ENCODE measurements at places on chromosomes 16 and 17. TPM values are rescaled to one million over a fixed set of nuclear protein-coding genes. Genes with fewer than 3 reads are reported as not detected.

Gene LPO
- total RNA-seq, result not detected

Gene OTOP2
- total RNA-seq, result 0.28 TPM

Gene MYH1
- not detected for total RNA-seq

Gene SGCA
- total RNA-seq, result not detected

Gene PYCARD
- 30.3 TPM for total RNA-seq

Gene SPEM3
- not detected for total RNA-seq

Gene RASL10B
- total RNA-seq, result 0.19 TPM

Gene AANAT
- total RNA-seq, result not detected

Gene TMEM114
- total RNA-seq, result not detected

Gene CDK5RAP3
- 35.3 TPM for total RNA-seq

Gene CDYL2
- total RNA-seq, result 1.3 TPM

Gene NEUROD2
- not detected for total RNA-seq

Gene MNT
- 5.5 TPM for total RNA-seq

Gene LRRC37B
- 13.6 TPM for total RNA-seq

Gene CASKIN1
- 1.4 TPM for total RNA-seq

Gene ZNF319
- total RNA-seq, result 16.5 TPM

Gene FOXC2
- 1.3 TPM for total RNA-seq

Gene TNFRSF13B
- not detected for total RNA-seq

Gene SLC13A2
- not detected for total RNA-seq

Gene CYBA
- total RNA-seq, result 0.35 TPM

Gene CSNK2A2
- total RNA-seq, result 29.3 TPM

Gene PLLP
- 1.1 TPM for total RNA-seq

Gene CLDN9
- not detected for total RNA-seq

Gene GPR142
- not detected for total RNA-seq

Gene CCL18
- total RNA-seq, result not detected

Gene GAS7
- total RNA-seq, result not detected

Gene NLRC3
- total RNA-seq, result 0.11 TPM

Gene TEDC2
- total RNA-seq, result 4.0 TPM

Gene KRT15
- 302 TPM for total RNA-seq

Gene PRAC1
- not detected for total RNA-seq

Gene FAM20A
- total RNA-seq, result not detected

Gene CHST4
- not detected for total RNA-seq

Gene MPO
- total RNA-seq, result not detected

Gene RNF157
- total RNA-seq, result not detected

Gene SPAG9
- total RNA-seq, result 106 TPM

Gene MT3
- not detected for total RNA-seq

Gene TMEM100
- 0.16 TPM for total RNA-seq

Gene SLC52A1
- total RNA-seq, result 0.52 TPM

Gene MILR1
- total RNA-seq, result 0.33 TPM

Gene OR3A3
- not detected for total RNA-seq

Gene PPP1R27
- total RNA-seq, result 1.5 TPM

Gene PTX4
- total RNA-seq, result not detected

Gene PTRH2
- 37.4 TPM for total RNA-seq

Gene KRT28
- not detected for total RNA-seq

Gene EFCAB13
- total RNA-seq, result 4.6 TPM

Gene SLFN14
- total RNA-seq, result not detected

Data from mammary epithelial cell (primary cell).